ENCODE measurements at places on chromosomes 3 and 15.

GRCh38 chr15:47422881-47423665 lies 294.2 kb upstream of the SEMA6D start:
- DNase-seq: no peak

DNA sequence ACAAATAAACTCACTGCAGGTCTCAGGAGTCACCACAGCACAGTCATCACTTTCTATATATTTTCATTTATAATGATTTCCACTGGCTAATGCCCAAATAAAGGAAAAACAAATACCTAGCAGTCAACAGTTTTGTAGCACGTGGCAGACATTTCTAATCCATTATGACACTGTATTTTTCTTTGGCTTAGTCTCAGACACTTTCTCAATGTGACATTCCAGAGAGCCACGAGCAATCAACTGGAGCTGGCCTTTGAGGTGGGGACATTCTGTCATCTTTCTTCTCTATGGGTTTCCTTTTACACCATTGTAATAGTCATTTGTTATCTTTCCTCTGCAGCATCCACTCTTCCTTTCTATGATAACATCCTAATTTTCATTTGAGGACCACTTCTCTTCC lies 119.7 kb downstream of the WNT5A start:
- DNase-seq: no peak

DNA sequence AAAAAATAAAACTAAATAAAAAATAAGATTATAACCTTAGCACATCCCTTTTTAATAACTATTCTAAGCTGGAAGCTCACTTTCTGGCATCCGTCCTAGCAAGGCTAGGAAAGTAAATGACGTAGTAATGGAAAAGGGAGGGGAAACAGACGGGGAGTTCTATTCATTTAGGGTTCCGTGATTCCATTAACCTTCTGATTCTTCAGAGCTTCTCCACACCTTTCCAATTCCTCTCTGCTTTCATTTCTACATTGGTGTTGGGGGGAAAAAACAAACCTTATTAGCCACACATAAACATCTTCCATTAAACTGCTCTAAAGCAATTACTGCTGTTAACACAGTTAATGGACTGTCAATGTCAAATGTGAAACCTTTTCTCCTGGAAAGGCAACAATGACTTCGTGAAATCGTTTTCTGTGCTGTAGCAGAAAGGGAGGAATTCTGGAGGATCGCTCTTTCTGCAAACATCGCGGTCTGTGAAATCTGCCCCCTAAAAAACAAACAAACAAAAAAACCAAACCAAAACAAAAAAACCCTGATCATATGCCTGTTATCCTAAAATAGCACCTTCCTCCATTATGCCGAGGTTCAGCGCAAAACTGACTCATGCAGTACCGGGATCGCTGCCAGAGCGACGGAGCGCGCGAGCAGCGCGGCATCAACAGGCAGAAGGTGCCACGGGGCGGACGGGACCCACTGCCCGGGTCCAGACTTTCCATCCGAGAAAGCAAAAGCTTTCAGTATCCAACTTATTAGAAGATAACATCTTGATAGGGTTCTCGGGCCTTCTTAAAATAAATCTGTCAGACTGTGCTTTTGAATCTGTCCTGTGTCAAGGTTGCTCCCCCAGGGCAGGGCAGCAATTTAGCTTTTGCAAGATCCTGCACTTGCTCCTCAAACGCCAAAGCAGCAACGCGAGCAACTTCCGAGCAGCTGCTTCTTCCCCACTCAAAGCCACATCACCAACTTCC lies 156.2 kb downstream of the FGF12 start:
- DNase-seq: no peak

DNA sequence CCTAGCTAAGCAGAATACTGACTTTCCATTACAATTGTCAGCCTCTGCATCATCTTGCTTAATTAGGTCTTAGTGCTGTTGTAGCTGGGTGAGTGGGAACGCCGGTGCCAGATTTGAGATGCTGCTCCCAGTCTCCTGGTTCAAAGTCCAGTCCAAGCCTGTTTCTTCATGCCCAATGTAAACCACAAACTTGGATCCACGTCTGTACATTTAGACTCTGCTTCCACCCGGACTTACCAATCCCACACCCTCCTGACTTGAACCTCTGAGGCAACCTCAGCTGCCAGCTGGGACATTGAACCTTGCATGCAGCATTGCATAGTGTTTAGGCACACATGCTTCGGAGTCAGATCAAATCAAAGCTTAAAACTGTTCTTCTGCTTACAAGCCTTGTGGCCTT lies 43.0 kb downstream of the BCL2L10 start:
- no peak for DNase-seq
